CD4-positive, alpha-beta T cell treated with Interleukin-17A for 1 hour (primary cell): ENCODE measurements at places on chromosomes 16 and 17.

GRCh38 chr17:68641276-68642117 is 40.3 kb upstream of the FAM20A start:
- DNase-seq, result no peak

GRCh38 chr17:3573246-3574100 is 15.9 kb upstream of the TRPV3 start:
- no peak for DNase-seq

DNA sequence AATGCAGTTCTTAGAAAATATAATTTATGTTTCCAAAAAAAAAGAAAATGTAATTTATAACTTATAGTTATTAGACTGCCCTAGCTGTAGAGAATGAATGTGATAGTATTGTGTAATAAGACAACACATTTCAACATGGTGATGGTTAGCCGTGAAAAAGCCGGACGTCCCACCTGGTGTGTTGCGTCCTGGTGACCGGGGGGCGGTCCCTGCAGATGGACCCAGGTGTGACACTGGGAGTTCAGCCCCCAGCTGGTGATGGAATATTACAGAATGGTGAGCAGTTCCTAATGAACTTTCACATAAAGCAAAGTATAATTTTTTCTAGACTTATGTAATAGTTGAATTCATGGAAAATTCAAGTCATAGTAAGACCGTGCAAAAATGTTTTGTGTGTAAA is 132.8 kb downstream of the LAT start:
- DNase-seq, result no peak

DNA sequence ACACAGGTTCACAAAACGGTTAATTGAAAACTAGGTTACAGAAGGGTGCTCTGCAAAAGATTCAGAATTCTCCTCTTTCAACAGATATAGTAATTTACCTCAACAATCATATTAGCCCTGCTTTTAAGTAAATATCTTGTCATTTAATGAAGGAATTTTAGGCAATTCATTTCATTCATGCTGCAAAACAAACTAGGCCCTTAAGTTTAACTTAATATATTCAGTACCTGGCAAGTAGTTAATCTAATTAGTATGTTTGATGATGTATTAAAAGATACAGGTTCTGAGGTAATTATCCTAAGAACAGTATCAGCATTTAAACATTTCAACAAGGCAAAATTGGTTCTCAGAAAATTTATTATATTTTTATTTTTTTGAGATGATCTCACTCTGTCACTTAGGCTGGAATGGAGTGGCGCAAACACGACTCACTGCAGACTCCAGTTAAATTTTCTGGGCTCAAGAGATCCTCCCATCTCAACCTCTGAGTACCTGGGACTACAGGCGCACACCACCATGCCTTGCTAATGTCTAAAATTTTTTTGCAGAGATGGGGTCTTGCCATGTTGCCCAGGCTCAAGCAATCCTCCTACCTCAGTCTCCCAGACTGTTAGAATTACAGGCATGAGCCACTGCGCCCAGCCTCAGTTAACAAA is 44.9 kb downstream of the SMURF2 start:
- DNase-seq, result no peak

- DNase-seq, result no peak
These were observed 5.4 kb downstream of the ITGAE start for GRCh38 chr17:3795390-3796102.

GRCh38 chr17:69512946-69513345 is 98.4 kb downstream of the MAP2K6 start:
- DNase-seq, result no peak

- DNase-seq, result no peak
These were observed 37.5 kb downstream of the RBFOX3 start for GRCh38 chr17:79573196-79573896.

DNA sequence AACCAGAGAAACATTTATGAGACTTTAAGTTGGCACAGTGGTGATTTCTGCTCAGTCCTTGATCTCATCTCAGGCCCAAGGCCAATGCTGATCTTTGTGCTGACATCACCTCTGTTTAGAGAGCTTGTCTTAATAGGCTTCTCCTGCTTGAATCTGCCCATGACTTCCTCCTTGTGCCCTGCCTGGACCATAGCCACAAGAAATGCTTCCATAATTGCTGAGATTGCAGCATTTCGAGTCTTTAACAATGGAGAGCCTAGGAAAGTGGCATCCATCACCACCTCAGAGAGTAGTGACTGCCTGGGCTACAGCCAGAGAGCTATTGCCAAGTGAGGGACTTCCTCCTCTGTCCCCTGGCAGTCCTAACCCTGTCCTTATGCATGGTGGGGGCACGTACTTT is 25.1 kb upstream of the MMP2 start:
- DNase-seq, result no peak

DNA sequence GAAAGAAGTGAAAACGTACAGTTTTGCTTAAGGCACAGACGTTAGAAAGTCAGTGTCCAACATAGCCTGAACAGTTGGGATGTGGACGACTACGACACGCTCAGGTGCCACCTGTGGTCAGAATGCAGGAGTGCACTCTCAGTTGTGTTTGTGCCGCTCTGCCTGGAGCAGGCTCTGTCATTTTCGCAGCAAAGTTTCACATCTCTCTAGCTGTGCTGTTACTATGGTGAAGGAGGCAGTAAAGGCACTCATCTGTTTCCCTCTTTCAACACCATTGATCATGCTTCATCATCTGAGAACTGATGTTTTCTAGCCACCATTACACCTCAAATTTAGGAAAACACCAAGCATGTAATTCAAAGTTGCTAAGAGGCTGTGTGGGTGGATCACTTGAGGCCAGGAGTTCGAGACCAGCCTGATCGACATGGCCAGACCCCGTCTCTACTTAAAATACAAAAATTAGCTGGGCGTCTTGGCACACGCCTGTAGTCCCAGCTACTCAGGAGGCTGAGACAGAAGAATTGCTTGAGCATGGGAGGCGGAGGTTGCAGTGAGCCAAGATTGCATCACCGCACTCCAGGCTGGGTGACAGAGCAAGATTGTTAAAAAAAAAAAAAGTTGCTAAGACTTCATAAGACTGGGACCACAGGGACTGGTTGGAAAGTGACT is 44.9 kb upstream of the DNAJA2 start:
- peak; percentile 54 for DNase-seq

DNA sequence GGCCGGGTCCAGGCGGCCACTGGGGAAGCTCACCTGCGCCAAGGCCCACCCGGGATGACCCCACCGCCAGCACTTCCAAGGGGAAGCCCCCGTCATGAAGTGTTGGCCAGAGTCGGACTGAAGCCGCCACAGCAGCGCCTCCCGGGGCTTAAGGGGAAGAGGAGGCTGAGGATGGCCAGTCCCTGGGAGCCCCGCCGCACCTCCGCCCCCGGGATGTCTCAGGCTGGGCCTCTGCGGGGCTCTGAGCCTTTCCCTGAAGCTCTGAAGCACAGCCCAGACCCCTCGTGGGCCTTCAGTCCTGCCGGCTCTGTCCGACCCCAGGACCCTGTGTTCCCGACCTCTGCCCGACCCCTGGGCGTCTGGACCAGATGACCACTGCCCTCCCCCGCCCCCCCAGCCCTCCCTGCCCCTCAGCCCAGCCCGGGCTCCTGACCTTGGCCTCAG is 42.8 kb upstream of the ACSF3 start:
- no peak for DNase-seq

DNA sequence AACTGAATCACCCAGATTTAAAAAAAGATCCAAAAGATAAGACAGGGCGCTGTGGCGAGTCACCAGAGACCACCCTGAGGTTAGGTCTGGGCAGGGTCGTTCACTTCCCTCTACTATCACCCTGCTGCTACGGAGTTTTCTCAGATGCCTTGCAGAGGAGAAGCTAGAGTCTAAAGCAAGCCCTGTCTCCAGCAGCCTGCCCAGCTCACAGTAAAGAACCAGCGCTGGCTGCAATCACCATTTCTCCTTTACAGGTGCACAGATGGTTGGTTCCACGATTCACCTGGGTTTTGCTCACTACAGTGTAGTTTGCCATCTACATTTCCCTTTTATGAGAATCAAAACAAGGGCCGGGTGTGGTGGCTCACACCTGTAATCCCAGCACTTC is 71.3 kb downstream of the SRCIN1 start:
- no peak for DNase-seq

DNA sequence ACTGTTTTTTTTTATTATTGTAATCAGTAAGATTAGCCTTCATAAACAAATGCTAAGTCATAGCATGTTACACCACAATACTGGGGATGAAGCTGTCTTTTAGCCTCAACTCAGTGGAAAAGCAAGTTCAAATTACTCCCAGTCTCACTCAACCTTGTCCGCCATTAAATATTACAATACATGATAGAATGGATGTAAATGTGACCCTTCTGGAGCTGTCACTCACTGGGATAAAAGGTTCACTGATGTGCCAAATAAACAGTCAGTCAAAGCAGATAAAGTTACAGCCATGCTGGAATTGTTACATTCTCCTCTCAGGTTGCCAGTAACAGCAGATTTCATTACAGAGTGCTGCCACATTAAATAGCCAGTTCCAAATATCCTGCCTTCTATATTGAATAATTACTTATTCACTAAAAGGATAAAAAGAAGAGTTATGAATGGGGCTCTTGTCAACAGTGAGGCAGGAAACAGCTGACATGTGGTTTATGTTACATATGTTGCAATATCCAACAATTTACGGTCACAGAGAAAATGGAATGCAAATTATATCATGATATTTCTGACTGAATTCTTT is 53.4 kb downstream of the BRIP1 start:
- DNase-seq, result no peak

DNA sequence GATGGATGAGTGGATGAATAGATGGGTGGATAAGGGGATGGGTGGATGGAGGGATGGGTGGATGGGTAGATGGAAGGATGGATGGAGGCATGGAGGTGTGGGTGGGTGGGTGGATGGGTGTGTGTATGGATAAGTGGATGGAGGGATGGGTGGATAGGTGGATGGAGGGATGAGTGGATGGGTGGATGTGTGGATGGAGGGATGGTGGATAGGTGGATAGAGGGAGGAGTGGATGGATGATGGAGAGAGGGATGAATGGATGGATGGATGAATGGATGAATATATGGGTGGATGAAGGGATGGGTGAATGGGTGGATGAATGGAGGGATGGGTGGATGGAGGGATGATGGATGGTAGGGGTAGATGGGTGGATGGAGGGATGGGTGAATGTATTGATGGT is 27.5 kb upstream of the NPTX1 start:
- DNase-seq, result no peak

GRCh38 chr16:8742068-8742467 is 55.4 kb downstream of the TMEM186 start:
- DNase-seq, result no peak

- no peak for DNase-seq
These were observed 15.2 kb downstream of the CASKIN1 start for GRCh38 chr16:2180962-2181923.

GRCh38 chr17:78313735-78314648 is 45.9 kb downstream of the SOCS3 start:
- peak; percentile 77 for DNase-seq

DNA sequence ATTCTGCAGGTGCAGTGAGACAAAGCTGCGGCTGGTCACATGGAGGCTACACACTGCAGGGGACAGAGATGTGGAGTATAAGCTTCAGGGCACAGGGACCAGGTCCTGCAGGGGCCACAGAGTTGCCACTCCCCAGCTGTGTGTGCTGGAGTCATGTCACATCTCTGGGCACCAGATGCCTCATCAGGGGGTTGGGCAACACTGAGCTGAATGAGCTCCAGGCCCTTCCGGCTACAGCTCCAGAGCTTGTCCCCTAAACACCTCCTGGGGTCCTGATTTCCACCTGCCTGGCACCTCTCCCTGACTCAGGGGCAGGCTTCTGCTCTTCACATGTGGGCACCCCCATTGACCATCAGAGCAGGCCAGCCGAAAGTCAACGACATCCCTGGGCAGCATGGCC is 32.5 kb downstream of the SPHK1 start:
- DNase-seq, result no peak

DNA sequence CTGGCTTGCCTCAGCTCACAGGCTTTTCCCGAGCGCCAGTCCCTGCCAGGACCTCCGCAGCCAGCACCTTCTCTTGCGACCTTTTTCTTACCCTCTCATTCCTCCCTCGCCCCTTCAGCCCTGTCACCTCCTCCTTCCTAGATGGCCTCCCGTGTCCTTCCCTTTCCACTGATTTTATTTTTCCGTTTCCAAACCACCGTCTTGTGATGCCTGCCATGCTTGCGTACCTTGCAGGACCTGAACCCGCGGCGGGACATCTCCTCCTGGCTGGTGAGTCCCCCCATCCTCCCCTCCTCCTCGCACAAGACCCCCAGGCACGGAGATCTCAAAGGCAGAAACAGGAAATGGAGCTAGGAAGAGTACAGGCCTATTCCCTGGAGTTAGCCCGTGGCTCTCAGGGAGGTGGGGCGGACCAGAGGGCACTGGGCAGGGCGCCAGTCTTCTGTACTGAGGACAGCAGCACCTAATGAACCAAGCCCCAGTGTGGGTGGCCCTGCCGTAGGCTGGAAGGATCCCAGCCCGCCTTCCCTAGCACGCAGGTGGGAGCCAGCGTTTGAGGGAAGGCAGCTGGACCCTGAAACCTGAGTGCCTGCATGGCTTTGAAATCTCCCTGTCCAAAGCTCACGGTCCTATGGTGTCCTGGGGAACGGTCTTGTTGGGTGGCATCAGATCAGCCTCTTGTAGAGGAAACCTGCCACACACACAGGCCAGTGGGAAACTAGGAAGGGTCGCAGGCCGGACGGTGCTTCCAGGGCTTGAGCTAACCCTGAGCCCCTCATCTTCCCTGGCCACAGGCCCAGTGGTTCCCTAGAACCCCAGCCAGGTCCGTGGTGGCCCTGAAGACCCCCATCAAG is 612 bp downstream of the CISD3 start:
- DNase-seq, result no peak

- no peak for DNase-seq
These were observed 45.0 kb downstream of the TBC1D16 start for GRCh38 chr17:79990704-79991103.

DNA sequence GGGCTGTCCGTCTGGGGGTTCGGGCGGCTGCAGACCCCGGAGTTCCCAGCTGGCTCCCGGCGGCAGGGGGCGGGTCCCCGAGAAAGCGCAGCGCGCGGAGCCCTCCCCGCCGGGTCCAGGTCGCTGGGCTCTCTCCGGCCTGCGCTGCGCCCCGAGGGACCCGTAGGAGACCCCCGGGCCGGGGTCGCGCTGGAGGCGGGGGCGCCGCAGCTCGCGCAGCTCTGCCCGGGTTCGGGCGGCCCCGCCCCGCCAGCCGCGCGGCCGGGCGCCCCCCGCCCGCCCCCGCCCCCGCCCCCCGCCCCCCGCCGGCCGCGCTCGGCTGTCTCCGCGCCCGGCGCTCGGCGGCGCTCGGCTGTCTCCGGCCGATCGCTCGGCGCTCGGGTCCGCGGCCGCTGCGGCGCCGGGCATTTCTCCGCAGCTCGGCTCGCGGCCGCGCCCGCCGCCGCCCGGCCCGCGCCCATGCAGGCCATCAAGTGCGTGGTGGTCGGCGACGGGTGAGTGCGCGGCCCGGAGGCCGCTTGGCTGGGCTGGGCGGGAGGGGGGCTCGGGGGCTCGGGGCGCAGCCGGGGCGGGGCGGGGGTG is at the start of gene RAC3:
Gene RAC3 (plus strand): TSS at position 376 of the 582 bp plus-strand sequence. CDS start 84 bp downstream, at position 460.
- DNase-seq, result no peak

DNA sequence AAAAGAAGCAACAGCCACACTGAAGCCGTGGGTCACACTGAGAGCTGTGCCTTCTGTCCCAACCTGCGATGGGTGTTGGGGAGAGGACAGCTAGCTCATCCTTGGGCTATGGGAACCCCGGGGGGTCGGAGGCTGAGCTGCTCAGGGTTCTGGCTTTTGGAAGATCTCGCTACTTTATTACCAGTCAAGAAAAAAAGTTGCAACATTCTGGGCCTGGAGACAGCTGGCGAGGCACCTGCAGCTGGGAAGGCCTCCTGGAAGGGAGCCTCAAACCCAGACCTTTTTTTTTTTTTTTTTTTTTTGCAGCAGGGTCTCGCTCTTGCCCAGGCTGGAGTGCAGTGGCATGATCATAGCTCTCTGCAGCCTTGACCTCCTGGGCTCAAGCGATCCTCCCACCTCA is 24.9 kb downstream of the TPSD1 start:
- no peak for DNase-seq
